Stimulated activated naive CD8-positive, alpha-beta T cell treated with anti-CD3 and anti-CD28 coated beads, Interleukin-15, amount 100 ng/mL, for 72 hours (primary cell): ENCODE measurements at places on chromosomes 6 and 20.

GRCh38 chr6:4021854-4022695 lies 56.9 kb downstream of the FAM217A start:
- DNase-seq: no peak

- DNase-seq: no peak
Observed at GRCh38 chr6:160347259-160348222, 637 bp upstream of the SLC22A3 start.

GRCh38 chr6:6584310-6585002 lies 4.1 kb upstream of the LY86 start:
- no peak for DNase-seq

DNA sequence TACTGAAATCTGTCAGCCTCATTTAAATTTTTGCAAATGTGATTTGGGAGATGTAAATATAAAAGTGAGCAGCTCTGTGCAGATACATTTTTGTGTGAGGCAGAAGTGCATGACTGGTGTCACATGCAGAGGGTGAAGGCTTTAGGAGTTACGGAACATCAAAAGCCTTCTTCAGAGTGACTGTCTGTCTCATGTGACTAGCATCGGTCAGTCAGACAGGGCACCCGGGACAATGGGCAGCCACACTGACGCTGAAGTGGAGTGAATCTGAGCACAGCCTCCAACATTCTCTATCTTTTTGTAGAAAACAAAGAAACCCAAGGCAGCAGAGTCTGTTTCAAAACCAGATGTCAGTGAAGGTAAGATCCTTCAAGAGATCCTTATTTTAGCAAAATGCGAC lies 7.9 kb upstream of the FAM209A start:
- DNase-seq: no peak

GRCh38 chr20:59721386-59721785 lies 117.0 kb downstream of the PHACTR3 start:
- no peak for DNase-seq

DNA sequence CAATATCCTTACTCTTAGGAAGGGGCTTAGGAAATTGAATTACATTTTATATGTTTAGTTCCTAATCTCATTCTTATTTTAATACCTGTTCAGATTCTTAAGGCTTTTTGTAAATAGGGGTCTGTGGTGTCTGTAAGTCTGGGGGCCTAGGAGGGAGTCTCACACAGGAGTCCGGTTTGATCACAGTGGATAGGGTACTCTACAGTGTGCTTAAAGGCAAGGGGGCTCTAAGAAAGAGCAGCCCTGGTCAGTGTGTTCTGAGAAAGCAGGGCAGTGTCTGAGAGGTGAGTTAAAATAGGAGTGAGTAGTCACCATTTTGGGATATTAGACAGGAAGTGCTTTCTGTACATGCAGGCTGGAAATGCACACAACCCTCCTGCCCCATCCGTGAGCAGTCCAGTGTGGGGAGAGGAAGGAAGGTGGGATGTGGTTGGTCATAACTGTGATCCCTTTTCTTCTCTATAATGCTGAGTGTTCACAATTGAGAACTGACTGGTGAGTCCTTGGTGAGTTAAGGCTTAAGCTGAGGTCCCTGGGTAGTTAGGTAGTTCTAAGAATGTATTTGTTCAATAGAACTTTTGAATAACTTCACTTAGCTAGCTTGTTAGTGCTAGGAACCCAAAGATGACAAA lies 50.0 kb downstream of the CDKAL1 start:
- DNase-seq: no peak

DNA sequence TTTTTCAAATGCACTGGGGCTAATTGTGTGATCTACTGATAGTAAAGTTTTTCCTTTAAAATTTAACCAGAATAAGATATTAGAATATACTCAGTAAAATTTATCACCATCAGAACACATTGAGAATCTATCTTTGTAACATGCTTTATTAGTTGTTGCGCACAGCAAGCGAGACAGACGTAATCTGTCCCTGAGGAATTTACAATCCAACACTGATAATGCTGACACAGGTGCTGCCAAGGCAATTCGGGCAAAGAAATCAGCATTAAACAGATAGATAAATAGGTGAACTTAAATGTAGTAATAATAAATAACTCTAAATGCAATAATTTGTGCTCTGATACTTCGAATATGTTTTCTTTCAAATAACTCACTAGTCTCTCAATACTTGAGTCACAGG lies 607.2 kb downstream of the HTR1B start:
- DNase-seq: no peak

DNA sequence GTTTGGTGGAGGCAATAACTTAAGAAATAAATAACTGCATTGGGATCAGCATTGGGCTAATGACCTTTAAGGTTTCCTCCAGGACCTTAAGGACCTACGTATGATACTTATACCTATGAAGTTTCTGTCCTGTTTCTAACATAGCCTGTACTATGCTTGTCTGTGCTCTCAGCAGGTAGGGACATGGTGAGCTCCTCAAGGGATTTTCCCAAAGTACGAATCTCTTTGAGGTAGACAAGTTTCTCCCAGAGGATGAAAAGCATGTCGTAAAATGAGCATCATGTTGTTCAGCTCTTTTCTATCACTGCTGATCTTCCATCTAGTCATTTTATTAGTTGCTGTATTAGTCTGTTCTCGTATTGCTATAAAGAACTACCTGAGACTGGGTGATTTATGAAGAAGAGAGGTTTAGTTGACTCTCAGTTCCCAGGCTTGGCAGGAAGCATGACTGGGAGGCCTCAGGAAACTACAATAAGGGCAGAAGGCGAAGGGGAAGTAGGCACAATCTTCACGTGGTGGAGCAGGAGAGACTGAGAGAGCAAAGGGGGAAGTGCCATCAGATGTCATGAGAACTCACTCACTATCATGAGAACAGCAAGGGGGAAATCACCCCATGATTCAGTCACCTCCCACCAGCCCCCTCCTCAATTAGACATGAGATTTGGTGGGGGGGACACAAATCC lies 77.8 kb upstream of the TGM3 start:
- no peak for DNase-seq
